ENCODE measurements at places on chromosomes 12 and 14.

DNA sequence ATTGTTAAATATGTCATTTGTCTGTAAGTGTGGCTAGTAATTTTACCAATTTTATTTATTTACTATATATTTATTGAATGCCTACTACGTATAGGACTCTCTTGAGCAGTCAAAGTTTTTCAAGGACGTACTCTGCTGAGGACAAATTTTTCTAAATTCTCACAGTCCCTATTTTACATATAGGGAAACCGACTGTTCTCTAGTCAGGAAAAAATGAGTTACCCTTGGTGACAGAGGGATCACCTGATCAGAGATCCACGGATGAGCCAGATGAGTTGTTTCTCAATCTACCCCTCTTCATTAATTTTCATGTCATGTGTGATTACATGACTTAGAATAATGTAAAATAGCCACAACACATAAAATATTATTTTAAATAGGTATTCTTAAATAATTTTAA, 96.2 kb upstream of the SLC38A2 start:
- DNase-seq, result no peak

DNA sequence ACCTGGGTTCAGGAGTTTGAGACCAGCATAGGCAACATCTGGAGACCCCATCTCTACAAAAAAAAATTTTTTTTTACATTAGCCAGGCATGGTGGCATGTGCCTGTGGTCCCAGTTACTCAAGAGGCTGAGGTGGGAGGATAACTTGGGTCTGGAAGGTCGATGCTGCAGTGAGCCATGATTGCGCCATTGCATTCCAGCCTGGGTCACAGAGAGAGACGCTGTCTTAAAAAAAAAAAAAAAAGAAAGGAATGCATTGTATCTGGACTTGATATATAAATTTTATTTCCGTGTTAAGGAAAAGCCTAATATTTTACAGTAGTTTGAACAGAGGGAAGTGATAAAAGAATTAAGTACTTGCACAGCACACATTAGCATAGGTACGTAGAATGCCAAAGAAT, 97.2 kb downstream of the ZC3H14 start:
- DNase-seq, result no peak

DNA sequence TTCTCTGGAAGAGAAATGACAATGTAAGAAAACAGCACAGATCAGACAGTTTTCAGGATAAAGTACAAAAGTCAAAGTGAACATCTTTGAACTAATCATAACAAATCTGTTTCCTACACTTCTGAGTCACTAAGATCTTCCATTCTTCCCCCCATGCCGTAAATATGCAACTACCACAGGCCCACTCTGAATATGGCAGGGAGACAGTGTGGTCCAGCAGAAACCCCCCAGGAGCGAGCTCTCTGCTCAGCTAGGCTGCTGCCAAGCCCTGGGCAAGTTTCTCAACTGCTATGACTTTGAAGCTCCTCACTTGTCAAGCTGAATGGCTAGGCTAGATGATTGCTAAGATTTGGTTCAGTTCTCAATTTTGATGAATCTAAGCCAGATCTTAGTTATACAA, 148.1 kb downstream of the EFCAB11 start:
- DNase-seq, result no peak

- no peak for DNase-seq
These were observed 363.5 kb downstream of the TMEM121 start for GRCh38 chr14:105889666-105890473.

DNA sequence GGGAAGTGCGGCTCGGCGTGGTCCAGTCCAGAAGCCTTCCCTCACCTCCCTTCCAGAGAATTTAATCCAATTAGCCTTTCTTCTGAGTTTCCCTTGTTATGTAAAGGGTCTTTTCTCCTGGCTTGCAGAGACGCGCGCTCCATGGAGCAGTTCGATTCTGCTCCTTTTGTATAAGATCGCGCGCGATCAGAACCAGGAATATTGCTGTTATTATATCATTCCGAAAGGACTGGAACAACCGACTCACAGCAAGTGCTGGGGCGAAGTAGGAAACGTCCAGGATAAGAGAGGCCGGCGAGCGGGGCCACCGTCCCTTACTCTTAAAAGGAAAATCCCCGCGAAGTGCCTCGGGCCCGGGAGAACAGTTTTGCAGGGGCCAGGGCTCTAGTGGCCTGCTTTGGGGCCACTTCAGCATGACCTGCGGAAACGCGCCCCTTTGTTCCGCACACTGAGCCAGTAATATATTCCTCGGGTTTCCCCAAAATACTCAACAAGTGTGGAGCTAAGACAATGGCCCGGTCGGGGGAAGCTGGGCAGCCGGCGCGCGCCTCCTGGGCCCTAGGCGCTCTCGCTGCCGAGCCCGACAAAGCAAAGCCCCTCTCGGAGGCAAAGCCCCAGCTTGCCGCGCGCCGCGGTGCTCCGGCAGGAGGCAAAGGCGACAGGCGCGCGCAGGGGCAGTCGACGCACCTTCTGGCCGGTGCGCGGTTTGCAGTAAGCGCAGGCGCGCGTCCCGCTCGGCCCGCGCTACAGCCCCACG, 2.9 kb downstream of the RFX4 start:
- no peak for DNase-seq

DNA sequence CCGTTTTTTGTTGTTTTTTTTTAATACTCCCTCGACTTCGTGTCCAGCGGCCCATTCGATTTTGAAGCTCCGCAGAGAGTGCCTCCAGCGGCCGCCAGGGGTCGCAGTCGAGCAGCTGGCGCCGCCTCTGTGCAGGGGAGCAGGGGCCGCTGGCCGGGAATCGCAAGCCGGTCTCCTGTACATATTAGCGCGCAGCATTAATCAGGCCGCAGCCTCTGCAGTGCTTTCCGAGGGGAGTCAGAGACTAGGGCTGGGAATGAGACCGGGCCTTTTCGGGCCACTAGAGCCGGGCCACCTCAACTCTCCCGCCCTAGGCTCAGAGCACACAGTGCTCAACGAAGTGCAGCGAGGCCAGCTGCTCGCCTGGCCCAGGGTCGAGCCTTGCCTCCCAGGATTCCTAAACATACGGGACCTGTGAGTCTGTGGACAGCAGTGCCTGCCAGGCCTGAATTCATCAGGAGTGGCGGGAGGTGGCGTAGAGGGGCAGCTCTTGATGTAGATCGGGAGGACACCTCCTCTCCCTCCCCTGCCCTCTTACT, 81.8 kb downstream of the EMP1 start:
- no peak for DNase-seq

- no peak for DNase-seq
These were observed 19.3 kb downstream of the BRF1 start for GRCh38 chr14:105281371-105282097.

DNA sequence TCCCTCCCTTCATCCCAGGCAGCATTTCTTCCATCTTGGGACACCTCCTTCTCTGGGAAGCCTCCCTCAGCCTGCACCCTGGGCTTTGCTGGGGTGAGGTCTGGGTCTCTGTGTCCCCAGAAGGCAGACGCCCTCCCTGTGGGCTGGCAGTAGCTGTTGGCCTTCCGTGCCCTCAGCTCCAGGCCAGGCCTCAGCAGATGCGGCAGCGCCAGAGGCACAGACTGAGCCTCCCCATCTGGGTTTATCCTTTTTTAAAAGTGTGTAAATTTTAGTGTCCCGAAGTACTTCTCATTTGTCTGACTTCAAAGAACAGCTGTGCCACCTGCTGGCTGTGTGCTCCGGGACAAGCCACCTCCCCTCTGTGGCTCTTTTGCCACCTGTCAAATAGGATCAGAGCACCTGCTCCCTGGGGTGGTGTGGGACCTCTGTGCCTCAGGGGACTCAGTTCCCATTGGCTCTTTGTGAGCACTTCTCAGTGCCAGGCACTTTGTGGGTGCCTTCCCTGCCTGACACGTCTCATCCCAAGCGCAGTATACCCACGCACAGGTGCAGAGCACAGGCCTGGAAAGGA, 11.1 kb downstream of the EXOC3L4 start:
- DNase-seq, result peak; percentile 65

- DNase-seq, result no peak
These were observed 79.2 kb upstream of the RTL1 start for GRCh38 chr14:100982762-100983161.

DNA sequence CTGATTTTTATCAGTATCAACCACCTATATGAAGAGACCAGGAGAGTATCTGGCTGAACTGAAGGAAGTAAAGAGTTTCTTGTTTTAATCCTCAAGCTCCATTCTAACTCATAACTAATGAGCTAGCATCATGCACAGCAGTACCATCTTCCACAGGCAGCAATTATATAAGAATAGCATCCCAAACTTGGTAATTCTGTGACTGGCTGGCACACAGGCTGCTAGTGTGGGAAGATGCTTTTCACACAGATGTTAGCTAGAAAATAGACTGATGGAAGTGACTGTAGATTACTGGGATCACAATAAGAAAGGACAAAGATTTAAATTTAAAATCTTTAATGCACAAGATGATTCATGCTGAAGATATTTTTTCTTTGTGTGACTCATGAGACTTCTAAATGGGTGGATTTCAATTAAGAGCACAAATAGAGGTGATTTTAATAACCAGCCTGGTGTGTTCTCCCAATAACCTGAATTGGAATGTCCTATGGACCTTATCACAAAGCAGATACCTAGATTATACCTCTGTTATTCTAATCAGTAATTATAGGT, 417.7 kb upstream of the ATXN7L3B start:
- DNase-seq, result no peak

- no peak for DNase-seq
These were observed 121.5 kb downstream of the ASCL4 start for GRCh38 chr12:107895966-107896365.

- peak; percentile 16 for DNase-seq
These were observed 22.1 kb upstream of the LRRC9 start for GRCh38 chr14:59897757-59898383.
